ENCODE measurements at places on chromosomes 4 and X. TPM values are rescaled to one million over a fixed set of nuclear protein-coding genes. Genes with fewer than 3 reads are reported as not detected.

ZFP92 gene
- 0.66 TPM for total RNA-seq

ADAMTS3 gene
- total RNA-seq = 0.94 TPM

ODAPH gene
- not detected for total RNA-seq

DRD5 gene
- total RNA-seq = not detected

CD38 gene
- total RNA-seq = 0.07 TPM

PAGE2 gene
- total RNA-seq = not detected

SMIM31 gene
- total RNA-seq = not detected

NAT8L gene
- total RNA-seq = 14.7 TPM

ATOH1 gene
- not detected for total RNA-seq

SLIT2 gene
- 1.3 TPM for total RNA-seq

AMOT gene
- total RNA-seq = 19.9 TPM

NR3C2 gene
- 0.86 TPM for total RNA-seq

MECP2 gene
- total RNA-seq = 30.4 TPM

STAP1 gene
- not detected for total RNA-seq

PITX2 gene
- total RNA-seq = 7.5 TPM

PF4V1 gene
- total RNA-seq = not detected

VCX3B gene
- not detected for total RNA-seq

Measured in H9 (cell line).